ENCODE measurements at places on chromosomes 4 and X.
A peak's percentile ranks its signal among the peaks of the same experiment; 100 is the strongest.

DNA sequence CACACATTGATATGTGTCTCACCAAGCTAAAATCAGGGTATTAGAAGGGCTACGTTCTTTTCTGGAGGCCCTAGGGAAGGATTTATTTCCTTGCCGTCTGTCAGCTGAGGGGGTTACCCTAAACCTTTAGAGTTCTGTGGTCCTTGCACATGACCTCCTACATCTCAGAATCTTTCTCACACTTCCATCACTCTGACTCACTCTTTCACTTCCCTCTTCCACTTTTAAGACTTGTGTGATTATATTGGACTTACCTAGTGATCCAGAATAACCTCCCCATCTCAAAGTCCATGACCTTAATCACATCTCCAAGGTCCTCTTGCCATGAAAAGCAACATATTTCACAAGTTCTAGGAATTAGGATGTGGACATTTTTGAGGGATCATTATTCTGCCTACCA, 53.6 kb upstream of the FUNDC1 start:
- DNase-seq = no peak

DNA sequence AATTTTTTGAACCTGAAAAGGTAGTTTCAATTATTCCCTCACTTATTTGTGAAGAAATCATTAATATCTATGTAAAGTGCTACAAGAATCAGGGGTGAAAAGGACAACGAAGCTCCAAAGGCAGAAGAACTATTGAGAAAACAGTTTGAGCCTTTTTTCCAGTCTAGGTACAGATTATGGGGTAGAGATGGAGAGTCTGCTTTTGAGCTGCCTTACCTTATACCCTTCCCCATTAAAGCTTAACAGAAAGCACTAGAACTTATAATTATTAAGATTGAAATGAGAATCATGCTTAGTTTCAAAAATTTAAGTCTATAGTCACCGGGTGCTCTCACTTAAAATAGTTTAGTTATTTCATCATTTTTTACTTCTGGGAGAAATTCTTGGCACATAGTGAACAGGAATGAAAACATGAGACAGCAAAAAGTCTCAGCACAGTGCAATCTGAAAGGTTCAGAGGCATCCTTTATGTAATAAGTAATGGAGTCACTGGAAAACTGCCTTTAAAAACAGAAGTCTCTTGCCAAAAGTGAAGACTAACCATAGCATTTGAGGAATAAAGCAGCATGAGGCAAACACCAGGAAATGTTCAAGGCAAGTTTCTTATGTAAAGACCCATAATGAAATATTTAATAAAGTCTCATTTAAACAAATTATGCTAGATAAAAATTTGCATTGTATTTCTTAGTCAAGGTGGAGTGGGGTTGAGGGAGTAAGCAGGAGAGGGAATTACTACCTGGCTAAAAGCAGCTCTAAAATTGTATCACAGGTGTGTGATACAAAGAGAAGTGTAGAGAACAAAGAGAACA, 5.1 kb upstream of the DCLK2 start:
- peak; percentile 94 for DNase-seq

GRCh38 chr4:149765630-149766029, 50.0 kb downstream of the IQCM start:
- DNase-seq = peak; percentile 48

DNA sequence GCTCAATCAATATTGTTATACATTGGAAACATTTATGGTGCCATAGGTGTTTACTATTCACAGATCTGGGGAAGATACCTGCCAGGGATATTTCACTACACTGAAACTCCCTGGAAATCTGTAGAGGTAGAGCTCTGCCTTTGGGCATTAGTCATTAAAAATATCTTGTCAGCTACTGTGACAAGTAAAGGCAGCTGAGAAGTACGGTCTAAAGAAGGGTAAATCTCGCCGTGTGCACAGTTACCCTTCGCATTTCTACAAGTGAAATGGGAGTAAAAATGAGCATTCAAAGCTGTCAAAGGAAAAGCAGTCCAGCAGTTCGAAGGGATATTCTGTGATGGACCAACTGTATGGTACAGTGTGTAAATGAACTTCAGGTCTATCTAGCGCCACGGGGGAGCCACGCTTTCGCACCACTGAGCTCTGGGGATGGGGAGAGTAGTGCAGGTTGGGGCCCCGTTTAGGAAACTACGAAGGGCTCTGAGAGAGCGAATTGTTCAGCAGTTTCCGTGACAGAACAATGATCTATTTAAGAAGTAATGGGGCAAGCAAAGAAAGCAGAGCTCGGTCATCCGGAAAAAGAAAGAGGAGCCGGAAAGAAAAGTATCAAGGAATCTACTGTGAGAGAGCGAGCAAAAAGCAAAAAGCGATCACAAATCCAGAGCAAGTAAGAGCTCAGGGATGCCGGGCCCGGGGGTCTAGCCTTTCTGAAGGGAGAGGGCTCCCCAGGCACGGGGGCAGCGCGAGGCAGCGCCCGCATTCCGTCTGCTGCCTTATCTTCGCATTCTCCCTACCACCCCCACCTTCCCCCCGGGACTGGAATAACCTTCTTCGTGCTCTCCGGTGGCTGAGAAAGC, 646 bp downstream of the TIGD4 start:
- peak; percentile 64 for DNase-seq

DNA sequence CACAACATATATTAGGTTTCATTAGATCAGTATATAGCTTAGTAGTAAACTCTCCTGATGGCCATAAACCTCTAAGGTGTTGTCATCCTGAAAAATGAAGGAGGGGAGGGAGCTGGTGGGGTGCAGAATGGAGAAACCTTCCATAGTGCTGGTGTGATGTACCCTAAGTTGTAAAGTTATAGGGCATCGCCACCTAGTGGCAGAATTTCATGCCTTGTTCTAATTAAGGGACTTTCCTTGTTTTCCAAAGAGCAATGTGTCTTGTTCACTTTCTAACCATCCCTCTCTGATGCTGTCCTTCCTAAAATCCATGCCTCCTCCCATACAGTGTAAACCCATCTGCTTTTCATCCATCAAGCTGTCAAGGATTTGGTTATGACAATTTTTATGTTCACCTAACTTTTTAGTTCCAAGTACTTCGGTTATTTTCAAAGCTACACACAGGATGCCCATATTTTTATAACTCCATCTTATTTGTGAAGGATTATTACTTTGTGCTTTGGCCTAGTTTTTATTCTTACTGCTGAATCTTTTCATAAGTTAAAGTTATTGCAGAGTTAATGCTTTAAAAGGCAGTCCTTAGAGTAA, 4.5 kb downstream of the NBDY start:
- peak; percentile 80 for DNase-seq

DNA sequence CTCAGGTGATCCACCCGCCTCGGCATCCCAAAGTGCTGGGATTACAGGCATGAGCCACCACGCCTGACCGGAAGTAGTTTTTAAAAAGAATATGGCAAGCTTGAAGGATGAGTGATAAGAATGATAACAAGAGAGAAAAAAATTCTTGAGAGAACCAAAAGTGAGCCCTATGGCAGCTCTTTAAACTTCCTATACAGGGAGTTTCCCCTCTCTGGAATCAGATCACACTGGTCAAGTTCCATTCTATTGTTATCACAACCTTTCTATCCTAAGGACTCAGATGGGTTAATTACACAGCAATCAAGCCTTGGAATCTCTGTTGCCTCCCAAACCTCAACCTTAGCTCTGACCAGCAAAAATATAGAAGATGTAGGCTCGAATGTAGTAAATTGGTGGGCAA, 33.8 kb upstream of the ZNF518B start:
- no peak for DNase-seq

DNA sequence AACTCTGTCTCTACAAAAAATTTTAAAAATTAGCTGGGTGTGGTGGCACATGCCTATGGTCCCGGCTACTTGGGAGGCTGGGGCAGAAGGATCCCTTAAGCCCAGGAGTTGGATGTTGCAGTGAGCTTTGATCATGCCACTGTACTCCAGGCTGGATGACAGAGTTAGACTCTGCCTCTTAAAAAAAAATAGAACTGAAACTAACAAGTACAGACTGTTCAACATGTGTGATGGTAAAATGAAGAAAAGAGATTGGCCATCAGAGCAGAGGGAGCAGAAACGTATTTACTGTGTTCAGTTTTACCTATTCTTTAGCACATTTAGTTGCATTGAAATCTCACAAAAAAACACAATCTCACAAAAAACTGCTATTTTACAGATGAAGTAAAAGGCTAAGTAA, 77.9 kb upstream of the NAP1L5 start:
- no peak for DNase-seq

DNA sequence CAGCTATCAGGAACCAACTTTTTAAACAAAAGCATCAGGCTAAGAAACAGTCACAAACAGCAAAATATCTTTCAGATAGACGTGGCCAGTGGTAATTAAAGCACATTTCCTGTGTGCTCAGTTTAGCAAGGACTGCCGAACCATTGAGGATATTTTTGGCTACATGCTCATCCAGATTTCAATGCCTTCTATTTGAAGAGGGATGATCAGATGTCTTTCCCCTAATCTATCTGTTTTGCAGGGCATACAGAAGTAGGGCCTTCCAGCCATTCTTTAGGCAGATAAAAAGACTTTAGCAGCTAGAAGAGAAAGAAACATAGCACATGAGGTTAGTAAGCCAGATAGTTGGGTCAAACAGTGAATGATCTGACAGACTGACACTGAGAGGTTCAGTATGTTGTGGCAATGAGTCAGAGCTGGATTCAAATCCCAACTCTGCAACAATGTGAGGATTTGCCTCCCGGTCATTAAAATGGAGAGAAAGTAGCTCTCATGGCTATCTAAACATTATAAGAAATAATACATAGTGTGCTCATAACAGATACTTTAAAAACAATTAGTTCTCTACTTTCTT, 100.0 kb upstream of the PRKG2 start:
- peak; percentile 41 for DNase-seq

DNA sequence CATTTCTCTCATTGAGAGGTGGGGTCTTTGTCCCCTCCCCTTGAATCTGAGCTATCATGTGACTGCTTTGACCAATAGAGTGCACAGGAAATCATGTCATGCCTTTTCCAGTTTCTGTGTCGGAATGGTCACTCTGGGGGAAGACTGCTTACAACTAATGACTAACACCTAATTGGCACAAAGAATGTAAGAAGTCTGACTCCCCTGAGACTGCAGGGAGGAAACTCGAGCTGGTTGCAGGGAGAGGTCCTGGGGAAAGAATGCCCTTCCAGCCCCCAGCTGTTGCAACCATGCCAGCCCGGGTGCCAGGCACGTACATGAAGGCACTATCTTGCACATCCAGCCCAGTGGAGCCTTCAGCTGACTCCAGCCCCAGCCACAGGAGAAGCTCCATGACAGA, 254.2 kb downstream of the DHX15 start:
- no peak for DNase-seq

DNA sequence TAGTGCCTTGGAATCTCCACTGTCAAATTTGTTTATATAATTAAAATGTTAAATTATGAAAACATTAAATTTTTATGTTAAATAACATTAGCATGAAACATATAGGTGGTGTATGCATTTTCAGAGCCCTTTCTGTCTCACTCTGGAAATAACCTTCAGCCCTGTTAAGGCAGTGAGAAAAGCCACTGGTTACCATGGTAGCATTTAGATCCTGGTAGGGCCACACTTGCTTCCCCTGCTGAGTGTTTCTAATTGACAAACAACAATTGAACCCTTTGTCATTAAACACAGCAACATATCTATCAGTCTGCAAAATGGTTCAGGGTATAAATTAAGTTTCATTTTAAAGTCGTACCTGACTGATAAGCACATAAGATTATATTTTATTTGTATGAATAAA, 63.5 kb downstream of the PDK3 start:
- no peak for DNase-seq

DNA sequence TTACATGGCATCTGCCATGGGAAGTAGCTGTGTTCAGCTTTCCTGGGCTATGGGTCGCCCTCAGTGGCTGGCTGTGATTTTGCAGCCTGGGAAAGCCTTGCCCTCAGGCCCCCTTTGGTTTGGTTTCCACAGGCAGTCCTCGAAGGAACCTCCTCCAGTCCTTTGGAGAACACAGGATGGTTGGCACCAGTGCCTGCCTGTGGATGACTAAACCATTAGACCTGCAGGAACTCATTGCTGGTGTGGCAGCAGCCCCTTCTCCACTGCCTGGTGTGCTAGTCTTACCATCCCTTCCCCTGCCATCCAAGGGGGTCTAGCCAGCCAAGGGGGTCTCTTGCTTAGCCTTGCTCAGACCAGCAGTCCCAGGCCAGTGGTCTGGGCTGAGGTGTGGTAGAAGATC, 71.4 kb upstream of the PJA1 start:
- DNase-seq = no peak

- peak; percentile 83 for DNase-seq
Measured at GRCh38 chrX:48025561-48025960, 18.8 kb downstream of the SPACA5 start.

- DNase-seq = no peak
Measured at GRCh38 chr4:8289956-8290700, 20.6 kb downstream of the HTRA3 start.

GRCh38 chrX:53087388-53087831, 5.2 kb downstream of the TSPYL2 start:
- DNase-seq = no peak

- DNase-seq = no peak
Measured at GRCh38 chr4:18227880-18228279, 206.3 kb upstream of the LCORL start.

DNA sequence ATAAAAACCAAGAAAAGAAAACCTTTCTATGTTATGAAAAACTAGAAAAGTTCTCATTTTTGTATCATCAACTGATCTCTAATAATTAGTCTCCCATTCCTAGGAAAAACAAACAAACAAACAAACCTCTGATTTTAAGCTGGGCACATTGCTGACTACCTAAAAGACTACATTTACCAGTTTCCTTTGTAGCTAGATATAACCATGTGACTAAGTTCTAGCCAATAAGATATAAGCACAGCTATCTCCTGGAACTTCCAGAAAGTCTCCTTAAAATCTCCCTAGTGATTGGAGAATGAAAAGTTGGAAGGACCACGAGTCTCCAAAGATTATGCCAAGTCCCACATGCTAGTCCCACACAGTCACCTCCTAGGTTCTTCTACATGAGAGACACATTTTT, 108.9 kb downstream of the NR3C2 start:
- DNase-seq = no peak

DNA sequence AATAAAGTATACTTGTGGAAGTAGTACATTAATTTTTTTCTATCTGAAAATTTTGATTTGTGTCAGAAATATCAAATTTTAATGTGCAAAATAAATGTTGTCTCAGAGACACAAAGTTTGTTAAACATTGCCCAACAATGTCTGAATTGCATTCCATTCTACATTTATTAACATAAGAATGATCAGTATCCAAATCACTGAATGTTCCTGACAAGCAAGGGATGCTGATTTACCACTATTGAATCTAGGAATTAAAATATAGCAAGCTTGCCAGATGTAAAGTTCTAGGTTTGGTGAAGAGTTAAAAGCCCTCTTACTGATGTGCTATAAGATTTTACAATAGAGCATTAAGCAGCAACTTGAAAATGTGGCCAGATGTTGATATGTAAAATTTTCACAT, 489.2 kb upstream of the CTSO start:
- peak; percentile 26 for DNase-seq

DNA sequence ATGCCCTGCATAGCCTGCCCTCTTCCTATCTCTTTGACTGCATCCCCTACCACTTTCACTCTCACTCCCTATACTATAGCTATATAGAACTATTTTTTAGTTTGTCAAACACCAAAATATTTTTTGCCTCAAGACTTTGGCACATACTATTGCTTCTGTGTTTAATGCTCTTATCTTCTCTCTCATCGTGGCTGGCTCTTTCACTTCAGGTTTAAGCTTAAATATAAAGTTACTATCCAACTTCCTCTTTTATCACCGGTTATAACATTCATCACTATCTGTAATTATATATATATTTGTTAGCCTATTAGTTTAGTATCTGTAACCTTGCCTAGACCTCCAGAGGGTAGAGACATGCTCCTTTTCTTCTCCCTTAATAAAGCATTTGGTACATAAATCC, 11.5 kb upstream of the HMGB2 start:
- DNase-seq = peak; percentile 3

All from adipocyte (in vitro differentiated cells).